ENCODE measurements at places on chromosomes 11 and 22. TPM values are rescaled to one million over a fixed set of nuclear protein-coding genes. Genes with fewer than 3 reads are reported as not detected.

DNA sequence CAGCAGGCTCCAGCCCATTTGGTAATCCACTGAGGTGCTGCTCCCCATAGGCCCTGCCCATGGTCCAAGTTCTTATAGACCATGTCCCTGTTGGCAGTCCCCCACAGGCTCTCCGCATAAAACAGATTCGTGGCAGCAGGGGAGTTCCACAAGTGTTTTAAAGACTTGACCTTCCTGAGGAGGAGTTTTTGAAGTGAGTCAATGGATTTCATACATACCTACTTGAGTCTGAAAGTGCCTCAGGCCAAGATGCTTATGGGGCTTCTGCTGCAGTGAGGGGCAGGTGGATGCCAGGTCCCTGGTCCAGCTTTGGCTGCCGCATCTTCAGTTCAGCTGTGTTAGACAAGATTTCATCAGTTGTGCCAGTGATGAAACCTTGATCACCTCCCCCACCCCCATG, 43.3 kb downstream of the CABIN1 start:
- DNase-seq = peak; percentile 35

- DNase-seq = peak; percentile 8
These were observed 68.6 kb upstream of the SORL1-AS1 start for GRCh38 chr11:121521145-121522042.

- peak; percentile 67 for DNase-seq
These were observed 561 bp downstream of the PGM2L1 start for GRCh38 chr11:74397501-74398243.

- no peak for DNase-seq
These were observed 4.0 kb upstream of the TRMU start for GRCh38 chr22:46331496-46331895.

DNA sequence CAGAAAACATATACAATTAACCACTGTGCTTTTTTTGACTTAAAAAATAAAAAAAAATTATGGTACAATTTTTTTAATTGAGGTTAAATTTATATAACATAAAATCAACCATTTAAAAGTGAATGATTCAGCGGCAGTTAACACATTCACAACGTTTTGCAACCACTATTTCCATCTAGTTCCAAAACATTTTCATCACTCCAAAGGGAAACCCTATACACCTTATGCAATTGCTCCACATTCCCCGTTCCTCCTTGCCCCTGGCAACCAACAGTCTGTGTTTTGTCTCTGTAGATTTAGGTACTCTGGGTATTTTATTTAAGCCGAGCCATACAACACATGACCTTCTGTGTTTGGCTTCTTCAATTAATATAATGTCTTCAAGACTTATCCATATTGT, 15.3 kb downstream of the DDI1 start:
- DNase-seq = no peak

- DNase-seq = no peak
These were observed 245.0 kb downstream of the BRD1 start for GRCh38 chr22:49582678-49583077.

GRCh38 chr11:68354148-68354872, 41.9 kb downstream of the LRP5 start:
- DNase-seq = peak; percentile 93

DNA sequence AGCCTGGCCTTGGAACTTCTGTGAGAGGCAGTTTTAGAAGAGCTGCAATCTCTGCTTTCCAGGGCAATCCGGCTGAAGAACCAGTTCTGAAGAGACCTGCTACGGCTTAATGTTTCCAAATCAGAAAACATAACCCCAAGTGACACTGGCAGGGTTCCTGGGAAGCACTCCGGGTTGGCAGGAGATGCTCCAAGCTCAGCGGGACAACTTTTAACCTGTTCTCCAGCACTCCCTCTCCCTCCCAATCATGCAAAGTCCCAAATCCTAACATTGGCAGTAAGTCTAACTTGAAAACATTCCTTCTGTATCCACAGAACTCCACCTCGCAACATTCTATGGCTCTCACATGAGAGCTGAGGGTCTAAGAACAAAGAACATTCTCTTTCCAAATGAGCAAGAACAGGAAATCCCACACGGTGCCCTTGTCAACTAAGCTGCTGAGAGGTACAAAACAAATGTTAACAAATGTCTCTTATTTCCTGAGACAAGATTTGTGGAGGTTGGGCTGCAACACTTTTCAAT, 48.5 kb upstream of the MN1 start:
- no peak for DNase-seq

NCF4 gene
- total RNA-seq = not detected

CTR9 gene
- total RNA-seq = 28.3 TPM

OR56A1 gene
- not detected for total RNA-seq

LAYN gene
- 61.1 TPM for total RNA-seq

MMP7 gene
- 2,825 TPM for total RNA-seq
